ENCODE measurements at places on chromosomes 12 and 14. TPM values are rescaled to one million over a fixed set of nuclear protein-coding genes. Genes with fewer than 3 reads are reported as not detected.

HSPA2 gene
- total RNA-seq = 3.4 TPM

PPM1H gene
- 4.8 TPM for total RNA-seq

SCNN1A gene
- total RNA-seq = 110 TPM

PTPN11 gene
- 100 TPM for total RNA-seq

ACSM4 gene
- total RNA-seq = not detected

NFATC4 gene
- total RNA-seq = 10.6 TPM

TMEM229B gene
- total RNA-seq = 0.43 TPM

CKAP4 gene
- total RNA-seq = 65.0 TPM

DDX47 gene
- total RNA-seq = 72.7 TPM

KRT72 gene
- total RNA-seq = not detected

OVCH1 gene
- not detected for total RNA-seq

Measured in tracheal epithelial cell (primary cell).